ENCODE measurements at places on chromosomes 5 and 9.
A peak's percentile ranks its signal among the peaks of the same experiment; 100 is the strongest.

- DNase-seq = no peak
Observed at GRCh38 chr9:112396416-112396815, 16.5 kb downstream of the HSDL2 start.

GRCh38 chr5:155004138-155004744 is 9.3 kb upstream of the KIF4B start:
- no peak for DNase-seq

- no peak for DNase-seq
Observed at GRCh38 chr9:122053064-122053463, 40.0 kb downstream of the TTLL11 start.

DNA sequence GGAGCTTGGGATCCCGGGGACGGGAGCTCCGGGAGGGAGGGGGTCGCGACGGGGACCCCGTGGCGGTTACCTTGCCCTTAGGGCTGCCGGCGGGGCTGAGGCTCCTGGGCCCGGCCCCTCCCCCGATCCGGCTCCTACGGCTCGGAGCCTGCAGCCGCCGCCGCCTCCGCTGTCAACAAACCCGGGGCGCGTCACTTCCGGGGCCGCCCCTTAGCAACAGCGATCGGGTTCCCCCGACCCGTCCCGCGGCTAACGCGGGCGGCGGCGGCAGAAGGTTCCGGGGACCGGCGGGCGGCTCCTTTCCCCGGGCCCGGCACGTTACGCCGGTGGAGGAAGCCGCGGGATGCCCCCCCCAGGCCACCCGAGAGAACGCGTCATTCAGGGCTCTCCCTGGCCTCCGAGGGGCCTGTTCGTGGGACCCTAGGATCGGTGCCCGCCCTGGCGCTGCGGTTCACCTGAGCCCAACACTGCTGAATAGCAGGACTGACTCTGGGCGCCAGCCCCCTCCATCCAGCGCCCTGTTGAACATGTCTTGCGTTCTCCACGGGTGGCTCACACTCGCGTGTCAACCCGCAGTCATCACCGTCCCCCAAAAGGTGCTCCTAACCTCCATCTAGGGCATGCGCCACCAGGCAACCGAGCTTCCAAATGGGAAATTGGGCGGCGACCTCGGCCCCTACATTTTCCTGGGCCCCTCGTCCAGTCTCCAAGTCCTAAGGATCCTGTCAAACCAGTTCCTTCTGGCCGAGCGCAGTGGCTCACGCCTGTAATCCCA is at the start of gene ZER1:
Gene ZER1, minus strand, starts transcription at position 183 of the 775 bp plus-strand sequence. CDS start 16,362 bp downstream, outside the sequence.
- peak; percentile 87 for DNase-seq

DNA sequence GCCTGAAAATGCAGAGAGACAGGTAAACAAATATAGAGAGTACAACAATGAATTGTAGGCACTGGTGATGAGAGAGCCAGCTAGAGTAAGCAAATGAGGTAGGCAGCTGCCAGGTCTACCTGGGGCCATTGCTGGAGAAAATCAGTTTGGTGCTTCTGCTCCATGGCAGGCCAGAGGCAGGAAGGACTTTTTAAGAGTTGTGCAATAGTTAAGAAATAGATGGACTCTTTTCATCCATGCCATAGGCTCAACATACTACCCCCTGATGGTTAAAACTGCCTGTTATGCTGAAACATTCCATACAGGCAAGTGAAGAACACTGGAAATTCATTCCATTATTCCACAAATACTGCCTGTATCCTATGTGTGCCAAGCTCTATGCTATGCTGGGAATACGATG is 86.5 kb upstream of the CCDC112 start:
- DNase-seq = no peak

DNA sequence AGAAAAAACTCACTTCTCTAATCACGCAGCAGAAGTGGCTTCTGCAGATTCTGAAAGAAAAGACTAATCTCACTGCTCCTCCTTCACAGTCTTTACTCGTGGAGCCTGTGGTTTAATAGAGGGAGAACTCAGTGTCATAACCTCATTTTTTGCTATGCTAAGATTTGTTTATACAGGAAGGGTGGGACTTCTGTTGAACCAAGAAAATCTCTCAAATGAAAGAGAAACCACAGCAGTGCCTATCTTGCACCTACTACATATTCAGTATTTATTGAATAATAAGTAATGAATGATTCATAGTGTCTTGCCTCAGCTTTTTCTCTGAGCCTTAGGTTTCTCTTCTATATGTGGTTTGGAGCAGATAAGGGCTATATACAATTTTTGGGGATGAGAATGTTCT is 136.1 kb upstream of the DMAC1 start:
- DNase-seq = no peak

- DNase-seq = no peak
Observed at GRCh38 chr5:14510156-14510734, 71.3 kb upstream of the OTULINL start.

GRCh38 chr5:103587185-103587748 is 24.7 kb upstream of the NUDT12 start:
- DNase-seq = no peak

DNA sequence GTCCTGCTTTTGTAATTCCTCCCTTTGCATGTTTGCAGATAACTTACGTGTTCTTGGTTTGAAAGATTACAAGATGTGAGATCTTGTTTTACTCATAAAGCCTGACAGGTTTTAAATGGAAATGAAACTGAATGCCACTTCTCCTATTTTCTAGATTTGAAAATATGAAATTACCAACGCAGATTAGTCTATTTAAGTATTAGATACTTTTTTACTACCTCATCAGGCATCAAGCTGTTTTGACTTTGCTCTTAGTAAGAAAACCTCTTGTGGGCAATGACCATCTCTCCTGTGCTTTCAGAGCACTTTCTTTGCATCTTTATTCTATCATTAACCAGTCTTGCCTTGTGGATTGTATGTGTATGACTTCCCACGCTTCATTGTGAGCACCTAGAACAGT is 3.5 kb downstream of the DMXL1 start:
- no peak for DNase-seq

- DNase-seq = no peak
Observed at GRCh38 chr9:134894136-134894860, 13.7 kb downstream of the FCN2 start.

DNA sequence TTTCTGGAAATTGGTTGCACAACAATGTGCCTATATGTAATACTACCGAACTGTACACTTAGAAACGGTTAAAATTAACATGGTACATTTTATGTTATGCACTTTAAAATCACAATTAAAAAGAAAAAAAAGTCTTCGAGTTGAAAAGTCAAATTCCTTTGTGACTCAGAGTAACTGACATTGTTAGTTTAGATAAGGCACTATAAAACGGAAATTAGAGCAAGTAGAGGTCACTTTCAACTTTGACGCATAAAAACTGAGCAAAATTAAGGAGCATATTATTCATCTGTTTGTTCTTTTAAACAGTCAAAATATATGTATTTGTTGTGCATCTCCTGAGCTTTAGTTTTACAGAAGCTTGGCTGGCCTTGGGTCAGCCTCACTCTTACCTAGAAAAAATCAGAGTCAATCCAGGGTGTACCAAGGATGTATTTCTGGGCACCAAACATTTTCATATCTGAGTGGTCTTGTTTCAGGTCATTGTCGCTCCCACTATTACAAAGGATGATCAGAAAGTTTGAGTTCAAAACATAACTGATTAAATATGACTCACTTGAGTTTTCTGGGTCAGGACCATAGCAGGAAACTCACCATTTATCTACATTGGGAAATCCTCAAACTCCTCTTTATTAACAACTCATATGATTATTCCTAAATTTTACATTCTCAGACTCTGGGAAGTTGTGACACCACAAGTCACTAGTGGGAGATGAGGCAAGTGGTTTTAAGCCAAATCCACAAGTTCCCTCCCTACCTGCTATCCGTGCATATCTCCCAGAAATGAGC is 160.6 kb downstream of the CCDC192 start:
- no peak for DNase-seq

DNA sequence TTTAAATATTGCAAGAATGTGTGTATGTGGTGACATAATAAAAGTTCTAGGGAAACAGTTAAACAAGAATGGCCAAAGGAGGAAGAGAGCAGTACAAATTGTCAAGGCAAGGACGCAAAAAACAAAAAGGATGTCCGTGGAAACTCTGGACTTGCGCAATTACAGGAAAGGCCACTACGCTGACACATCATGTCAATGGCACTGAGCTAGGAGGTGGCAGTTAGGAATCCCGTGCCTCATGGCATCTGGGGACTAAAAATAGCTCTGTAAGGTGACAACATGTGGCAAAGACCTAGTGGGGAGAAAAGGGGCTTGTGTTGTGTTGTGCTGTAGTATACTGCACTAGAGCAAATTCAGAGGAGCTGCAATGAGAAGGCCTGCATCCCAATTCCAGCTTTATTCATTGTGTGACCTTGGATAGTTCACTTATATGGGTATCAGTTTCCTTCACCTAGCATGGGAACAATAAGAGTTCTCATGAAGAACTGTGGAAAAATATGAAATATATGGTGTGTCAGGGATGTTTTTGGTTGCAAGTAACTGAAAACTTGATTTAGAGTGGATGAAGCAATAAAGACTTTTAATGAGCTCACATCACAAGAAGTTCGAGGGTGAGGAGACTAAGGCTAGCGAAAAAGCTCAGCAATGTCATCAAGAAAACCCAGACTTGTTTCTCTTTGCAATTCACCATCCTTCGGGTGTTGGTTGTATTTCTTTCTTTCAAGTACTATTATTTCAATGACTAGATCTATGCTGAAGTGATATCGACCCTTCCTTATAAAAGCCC is 124.1 kb upstream of the STC2 start:
- no peak for DNase-seq

DNA sequence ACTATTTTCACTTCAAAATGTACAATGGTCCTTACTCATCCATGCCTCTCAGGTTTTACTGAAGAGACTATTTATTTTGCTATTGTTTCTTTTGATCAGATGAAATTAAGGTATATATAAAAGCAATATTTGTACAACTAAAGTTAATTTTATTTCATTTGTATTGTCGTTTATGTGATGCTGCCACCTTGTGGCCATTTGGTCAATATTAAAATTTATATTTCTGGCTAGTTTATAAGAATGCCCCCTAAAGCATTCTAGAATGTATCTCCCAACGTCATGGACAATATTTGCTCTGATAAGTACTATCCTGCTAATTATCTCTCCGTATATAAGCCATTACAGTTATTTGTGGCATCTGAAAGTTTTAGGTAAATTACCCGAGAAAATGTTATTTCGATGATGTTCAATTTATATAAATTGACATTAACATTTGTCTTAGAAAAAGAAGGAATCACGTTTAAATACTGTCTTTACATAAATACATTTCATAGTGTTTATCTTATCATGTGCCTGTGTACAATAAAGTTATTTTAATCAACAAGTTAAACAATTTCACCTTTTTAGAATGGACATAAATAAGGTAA is 680.0 kb downstream of the TAF11L14 start:
- no peak for DNase-seq

DNA sequence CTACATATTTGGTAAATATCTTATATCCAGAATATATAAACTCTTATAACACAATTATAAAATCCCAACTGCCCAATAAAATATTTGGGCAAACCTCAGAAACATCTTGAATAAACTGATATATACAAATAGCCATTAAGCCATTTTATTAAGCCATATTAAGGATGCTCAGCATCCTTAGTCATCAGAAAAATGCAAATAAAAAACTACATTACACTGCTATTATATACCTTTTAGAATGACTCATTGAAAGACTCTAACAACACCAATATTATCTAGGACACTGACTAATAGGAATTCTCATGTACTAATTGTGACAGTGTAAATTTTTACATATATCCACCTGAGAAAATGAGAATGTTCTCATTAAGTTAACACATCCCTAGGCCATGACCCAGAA is 77.8 kb downstream of the CDH10 start:
- no peak for DNase-seq

DNA sequence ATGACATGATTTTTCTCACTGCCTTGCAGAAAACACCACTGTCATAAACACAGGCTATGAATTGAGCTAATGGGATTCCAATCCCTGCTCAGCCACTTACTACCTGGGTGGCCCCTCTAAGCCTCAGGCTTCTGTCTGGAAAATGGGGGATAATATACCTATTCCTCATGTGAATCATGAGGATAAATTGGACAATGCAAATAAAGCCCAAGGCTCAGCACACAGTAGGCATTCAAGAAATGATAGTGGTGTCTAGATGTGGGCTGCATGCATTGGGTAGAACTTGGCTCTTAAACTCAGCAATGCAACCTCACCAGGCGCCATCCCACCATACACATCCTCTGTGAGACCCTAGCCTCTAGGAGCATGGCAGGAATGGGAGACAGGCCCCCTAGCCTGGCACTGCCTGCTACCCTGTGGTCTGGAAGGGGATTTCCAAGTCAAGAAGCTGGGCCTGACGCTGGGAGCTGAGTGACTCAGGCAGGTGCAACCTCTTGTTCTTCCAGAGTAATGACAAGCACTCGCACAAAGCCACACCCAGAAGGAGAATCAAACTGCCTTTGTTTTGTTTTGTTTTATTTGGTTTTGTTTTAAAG is 2.3 kb upstream of the TNIP1 start:
- DNase-seq = no peak

DNA sequence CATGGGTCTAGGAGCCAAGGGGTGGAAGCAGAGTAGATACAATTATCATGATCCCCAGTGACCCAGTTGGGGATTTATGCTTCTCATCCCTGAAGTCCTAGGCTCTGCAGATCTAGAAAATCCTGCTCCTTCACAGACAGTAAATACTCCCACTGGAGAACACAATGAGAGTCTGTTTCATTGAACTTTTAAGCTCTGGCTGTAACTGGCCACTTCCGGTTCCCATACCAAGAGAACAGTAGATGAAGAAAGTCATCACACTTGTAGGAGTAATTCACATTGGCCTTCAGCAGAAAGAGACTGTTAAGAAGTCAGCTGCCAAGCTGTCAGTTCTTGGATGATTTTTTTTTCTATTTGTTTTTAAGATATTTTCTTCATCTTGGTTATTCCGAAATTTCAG is 597.1 kb downstream of the ACTL7B start:
- no peak for DNase-seq
